Urinary bladder (tissue), 4 donors: ENCODE measurements at places on chromosomes 11 and 22.

GRCh38 chr11:46222490-46223251, 54.8 kb upstream of the CREB3L1 start:
- no peak for DNase-seq

- DNase-seq, result no peak
Measured at GRCh38 chr22:26479043-26479791, 4.4 kb downstream of the HPS4 start.

DNA sequence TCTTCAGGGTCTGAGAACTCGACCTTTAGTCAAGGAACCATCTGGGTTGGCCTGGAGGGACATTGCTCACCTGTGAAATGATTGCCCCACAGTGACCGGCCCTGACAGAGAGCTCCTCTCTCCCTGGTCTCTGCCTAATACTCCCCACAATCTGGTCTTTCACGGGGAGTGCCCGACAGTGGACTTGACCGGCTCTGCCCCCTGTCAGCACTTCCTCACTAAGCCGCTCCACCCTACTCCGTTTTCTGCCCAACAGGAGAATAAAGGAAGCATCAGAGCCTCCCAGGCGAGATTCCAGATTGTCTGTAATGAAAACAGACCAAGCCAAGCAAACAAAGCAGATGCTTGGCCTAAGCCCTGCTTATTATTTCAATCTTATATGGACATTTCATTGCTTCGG, 87.8 kb downstream of the FBXO7 start:
- no peak for DNase-seq

GRCh38 chr11:35992548-35992947, 48.7 kb downstream of the LDLRAD3 start:
- DNase-seq, result no peak

GRCh38 chr11:57313788-57314135, 11.0 kb downstream of the TNKS1BP1 start:
- DNase-seq, result no peak

DNA sequence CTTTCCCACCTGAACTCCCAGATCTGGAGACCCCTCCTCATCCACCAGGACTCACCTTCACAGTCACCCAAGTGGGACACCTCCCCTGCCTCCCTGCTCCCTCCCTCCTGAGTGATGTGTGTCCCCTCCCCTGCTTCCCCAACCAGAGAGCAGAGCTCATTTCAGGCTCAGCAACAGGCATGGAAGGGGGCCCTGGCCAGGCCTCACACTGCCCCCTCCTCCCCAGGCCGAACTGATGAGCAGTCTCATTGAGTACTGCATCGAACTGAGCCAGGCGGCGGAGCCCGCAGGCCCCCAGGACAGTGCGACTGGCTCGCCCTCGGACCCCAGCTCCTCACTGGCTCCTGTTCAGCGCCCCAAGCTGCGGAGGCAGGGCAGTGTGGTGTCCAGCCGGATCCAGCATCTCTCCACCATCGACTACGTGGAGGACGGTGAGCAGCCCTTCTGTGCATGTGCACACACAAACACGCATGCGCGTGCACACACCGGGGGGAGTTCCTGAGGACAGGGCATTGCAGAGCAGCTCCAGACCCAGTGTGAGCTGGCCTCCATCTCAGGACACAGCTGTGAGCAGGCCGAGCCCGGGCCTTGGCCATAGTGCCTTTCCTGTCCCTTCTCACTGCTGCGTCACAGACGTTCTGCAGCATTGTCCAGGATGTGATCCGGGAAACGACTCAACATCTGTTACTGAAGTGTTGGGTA, 17.8 kb upstream of the NEAT1 start:
- DNase-seq, result no peak
